ENCODE measurements at places on chromosomes 3 and 15.

DNA sequence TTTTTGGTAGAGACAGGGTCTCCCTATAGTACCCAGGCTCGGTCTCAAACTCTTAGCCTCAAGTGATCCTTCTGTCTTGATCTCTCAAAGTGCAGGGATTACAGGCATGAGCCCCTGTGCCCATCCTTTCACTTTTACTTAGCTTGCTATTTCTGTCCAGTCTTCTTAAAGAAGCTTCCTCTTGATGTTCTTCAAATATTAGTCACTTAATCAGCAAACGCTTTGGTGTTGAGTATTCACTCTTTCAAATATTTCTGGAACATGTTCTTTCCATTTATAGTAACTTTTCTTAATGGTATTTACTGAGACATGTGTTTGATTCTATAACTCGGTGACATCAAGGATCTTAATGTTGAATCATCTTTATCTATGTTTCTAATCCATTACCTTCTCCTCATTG lies 122.1 kb downstream of the CNTN6 start:
- DNase-seq = peak; percentile 84

DNA sequence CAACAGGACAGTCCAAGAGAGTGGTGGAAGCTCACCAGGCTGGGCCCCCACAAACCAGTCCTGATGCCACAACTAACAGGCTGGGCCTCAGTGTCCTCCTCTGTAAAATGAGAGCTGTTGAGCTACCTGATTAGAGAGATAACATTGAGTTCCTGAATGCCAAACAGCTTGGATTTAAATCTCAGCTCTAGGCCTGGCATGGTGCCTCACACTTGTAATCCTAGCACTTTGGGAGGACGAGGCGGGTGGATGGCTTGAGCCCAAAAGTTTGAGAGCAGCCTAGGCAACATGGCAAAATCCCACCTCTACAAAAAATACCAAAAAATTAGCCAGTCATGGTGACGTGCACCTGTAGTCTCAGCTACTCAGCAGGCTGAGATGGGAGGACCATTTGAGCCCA lies 20.1 kb upstream of the TMCC1 start:
- DNase-seq = no peak

GRCh38 chr3:8954938-8955763 lies 8.1 kb downstream of the RAD18 start:
- DNase-seq = peak; percentile 48

DNA sequence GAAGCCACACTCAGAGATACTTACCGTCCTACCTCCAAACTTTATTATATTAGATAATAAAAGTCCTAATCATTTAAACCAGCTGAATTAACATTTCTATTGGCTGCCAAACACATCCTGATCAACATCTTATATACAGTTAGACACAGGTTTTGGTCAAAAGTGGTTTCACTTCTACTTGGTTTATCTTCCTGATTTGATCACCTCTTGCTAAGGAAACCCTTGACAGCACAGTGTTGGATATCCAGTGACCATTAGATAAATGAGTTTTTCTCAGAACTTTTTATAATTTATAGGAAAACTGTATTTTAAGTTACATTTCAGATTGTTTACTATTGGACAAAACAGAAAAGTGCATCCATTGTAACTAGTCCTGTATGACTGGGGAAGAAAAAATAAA lies 198.4 kb upstream of the NR2F2 start:
- DNase-seq = no peak

GRCh38 chr3:20352546-20353179 lies 166.7 kb upstream of the SGO1 start:
- DNase-seq = peak; percentile 3

- no peak for DNase-seq
Measured at GRCh38 chr3:132290833-132291232, 26.4 kb upstream of the ACP3 start.

- no peak for DNase-seq
Measured at GRCh38 chr3:46989146-46989810, 9.8 kb downstream of the NBEAL2 start.

DNA sequence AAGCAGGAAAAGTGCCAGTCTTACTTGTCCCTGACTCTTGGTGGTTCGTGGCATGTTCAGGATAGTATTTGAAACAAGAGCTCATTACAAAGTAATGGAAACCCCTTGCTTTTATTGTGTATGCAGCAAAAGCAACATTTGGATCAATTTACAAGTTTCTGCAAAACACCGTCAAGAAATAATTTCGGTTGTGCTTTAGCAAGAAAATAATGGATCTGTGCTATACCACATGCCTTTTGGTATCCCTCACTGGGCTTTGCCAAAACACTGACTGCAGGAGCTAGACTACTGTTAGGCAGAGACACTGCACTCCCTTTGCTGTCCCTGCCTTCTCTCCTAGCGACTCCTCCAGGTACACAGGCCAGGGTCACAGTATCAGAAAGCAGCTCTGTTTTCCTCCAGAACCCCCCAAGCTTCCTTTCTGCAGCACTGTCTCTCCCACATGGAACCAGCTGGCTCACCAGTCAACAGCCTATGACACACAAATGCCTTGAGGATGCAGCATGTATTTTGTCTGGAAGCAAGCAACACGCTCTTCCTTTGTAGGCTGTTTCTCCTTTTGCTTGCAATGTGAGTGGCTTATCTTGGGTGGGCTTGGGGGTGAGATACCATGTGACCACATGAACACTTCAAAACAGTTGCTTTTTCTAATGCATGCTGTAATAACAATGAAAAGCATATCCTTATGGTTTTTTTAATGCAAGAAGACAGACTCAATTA lies 111.4 kb downstream of the PGPEP1L start:
- DNase-seq = peak; percentile 82

- no peak for DNase-seq
Measured at GRCh38 chr3:151879679-151880415, 6.4 kb downstream of the SUCNR1 start.

- no peak for DNase-seq
Measured at GRCh38 chr3:25901796-25902195, 111.9 kb downstream of the OXSM start.

DNA sequence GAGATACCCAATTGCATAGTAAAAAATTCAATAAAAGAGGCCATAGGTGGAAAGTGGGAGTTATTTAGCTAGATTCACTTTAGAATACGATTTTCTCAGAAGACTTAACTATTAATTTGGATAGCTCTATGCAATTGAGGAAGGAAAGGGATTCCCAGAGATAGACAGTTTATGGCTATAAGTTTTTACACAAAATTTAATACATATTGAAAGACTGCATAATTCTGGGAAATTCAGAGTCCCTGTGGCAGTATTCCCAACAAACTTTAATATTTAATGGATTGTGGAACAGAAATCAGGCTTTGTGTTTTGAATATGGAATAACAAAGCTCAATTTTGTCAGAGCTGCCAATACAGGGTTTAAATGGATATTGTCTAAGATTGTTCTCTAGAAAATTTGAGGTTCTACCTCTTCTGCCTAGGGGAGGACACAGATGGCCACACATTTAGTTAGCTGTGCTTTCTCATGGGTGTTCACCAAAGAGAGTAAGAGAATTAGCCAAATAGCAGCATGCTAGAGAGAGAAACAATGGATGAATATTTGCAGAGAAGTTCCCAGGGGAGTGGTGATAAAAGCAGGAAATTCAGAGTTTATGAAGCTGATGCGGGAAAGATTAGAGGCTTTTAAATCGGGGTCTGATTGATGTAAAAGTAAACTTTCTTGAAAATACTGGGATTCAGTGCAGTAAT lies 8.5 kb downstream of the ISL2 start:
- no peak for DNase-seq

GRCh38 chr15:87080547-87080946 lies 1000.9 kb downstream of the AGBL1 start:
- DNase-seq = no peak

DNA sequence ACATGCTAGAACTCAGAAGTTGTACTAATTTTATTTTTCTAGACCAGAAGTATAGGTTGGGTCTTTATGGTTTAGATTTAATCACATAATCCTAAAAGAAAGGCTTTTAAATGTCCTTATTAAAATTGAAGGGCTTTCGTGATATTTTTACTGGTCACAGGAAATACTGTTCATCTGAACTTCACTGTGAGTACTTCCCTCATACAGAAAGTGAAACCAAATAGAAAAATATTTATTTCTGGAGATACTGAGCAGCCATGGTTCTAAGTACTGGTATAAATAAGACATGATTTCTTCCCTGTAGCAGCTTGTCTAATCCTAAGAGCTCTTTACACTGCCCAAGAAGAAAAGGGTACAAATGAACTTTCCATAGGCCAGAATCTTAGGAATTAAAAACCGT lies 2.0 kb downstream of the SNRK start:
- DNase-seq = peak; percentile 15

DNA sequence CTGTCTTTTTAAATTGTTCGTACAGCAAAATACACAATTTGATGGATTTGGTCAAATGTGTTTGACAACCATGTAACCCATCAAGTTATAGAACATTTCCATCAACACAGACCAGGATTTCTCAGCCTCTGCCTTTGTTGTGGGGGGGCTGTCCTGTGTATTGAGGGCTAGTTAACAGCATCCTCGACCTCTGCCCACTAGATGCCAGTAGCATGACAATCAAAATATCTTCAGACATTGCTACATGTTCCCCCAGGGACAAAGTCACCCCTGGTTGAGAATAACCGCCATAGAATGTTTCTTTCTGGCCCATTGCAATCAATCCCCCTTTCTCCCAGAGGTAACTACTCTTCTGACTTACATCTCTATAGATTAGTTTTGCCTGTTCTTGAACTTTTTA lies 310.1 kb upstream of the RGMA start:
- DNase-seq = no peak

GRCh38 chr3:37492977-37493471 lies 318.6 kb upstream of the LRRFIP2 start:
- peak; percentile 63 for DNase-seq

- DNase-seq = peak; percentile 93
Measured at GRCh38 chr3:57803647-57804081, 47.6 kb downstream of the SLMAP start.

GRCh38 chr3:122014741-122015140 lies 7.3 kb downstream of the ILDR1 start:
- DNase-seq = no peak

GRCh38 chr3:177928172-177928873 lies 607.9 kb upstream of the KCNMB2 start:
- DNase-seq = peak; percentile 73

DNA sequence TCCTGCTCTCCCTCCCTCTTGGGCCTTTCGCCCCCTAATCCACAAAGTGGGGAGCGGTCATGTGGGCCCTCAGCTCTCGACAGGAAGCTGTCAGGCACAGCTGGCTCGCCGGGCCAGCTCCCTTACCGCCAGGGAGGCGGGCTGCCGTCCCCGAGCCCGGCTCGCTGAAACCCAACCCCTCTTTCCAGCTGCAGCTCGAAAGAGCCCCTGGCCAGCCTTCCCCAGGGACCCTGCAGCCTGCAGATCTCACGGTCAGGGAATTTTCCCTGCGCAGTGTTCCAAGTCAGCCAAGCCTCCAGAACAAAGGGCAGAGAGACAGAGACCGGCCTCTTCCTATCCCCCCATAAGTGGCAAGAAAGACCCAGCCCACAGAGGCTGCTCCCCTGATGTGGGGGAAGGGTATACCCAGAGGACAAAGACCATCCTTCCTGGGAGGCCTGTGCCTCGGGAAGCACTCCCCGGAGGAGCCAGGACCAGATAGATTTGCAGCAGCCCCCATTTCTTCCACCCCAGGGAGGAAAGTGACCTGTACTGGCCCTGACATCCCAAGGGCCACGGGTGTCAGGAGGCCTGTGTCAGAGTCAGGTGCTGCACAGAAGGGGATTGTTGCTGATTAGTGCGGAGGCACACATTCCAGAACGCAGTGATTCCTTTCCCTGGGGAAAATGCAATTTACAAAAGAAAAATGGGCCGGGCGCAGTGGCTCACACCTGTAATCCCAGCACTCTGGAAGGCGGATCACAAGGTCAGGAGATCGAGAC lies 32.6 kb downstream of the MAGEF1 start:
- peak; percentile 63 for DNase-seq

DNA sequence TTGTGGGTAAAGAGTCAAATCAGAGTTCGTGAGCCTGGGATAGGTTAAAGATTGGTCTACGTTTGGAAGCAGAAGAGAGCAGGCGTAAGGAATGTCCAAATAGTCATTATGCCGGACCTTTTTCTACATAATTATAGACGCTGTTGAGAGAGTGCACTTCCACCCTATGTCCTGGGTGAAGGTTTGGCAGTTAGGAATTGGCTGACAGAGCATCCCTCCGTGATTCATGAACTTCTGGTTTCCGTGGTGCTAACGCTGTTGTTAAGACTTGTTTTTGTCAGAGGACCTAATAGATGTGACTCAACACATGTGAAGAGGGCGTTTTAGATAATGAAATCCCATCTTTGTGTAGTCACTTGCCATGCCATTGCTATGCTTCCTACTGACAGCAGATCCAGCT lies 1.1 kb downstream of the EAF1 start:
- DNase-seq = peak; percentile 57

DNA sequence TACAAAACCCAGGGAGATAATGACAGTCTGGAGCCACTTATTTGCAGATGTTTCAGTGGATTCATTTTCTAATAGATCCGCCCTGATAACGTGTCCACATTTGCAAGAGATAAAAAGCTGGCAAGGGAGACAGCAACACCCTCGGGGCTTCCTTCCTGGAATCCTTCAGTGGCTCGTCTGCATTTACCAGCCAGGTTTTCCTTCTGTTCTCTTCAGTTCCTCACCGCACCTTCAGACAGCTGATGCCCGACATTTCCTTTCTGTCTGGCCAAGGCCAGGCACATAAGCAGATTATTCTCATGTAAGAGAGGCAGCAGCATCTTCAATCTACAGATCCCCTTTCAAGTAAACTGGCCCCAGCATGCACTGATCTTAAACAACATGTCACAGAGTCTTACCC lies 56.2 kb upstream of the SPATA12 start:
- no peak for DNase-seq

DNA sequence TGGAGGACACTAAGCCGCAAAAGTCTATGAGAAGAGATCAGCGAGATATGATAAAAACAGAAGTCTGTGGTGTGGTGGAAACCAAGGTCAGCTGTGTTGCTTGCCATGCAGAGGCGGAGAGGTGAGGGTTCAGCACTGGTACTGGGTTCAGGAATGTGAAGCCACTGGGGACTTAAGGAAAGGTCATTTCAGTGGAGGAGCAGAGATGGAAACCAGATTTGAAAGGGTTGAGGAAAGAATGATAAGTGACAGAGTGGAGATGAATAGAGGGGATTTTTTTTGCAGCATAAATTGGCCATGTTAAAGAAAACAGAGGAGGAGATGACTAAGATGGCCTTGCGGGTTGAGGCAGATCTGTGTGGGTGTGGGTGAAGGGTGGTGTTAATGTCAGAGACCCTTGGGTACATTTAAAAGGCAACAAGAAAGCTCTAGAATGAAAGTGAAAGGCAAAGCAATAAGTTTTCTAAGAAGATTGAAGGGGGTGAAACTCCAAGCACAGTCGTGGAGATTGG lies 265.5 kb downstream of the ADAMTSL3 start:
- no peak for DNase-seq

DNA sequence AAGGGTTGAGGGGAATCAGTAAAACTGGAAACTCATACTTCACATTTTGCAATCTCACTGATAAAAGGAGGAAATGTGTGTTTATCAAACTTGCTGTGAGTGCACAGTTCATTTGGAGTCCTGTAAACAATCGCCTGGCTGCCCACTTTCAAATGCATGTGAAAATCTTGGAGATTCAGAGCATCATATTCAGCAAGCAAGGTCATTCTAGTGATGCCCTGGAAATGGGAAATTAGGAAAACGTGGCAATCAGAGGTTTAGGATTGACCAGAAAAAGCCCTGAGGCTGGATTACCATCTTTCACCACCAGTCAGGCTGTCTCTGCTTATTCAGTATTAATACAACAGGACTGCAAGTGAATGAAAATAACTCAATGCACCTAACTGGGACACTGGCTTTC lies 23.9 kb downstream of the DPH6 start:
- no peak for DNase-seq

GRCh38 chr3:185741586-185741985 lies 83.3 kb downstream of the IGF2BP2 start:
- DNase-seq = no peak

- DNase-seq = no peak
Measured at GRCh38 chr15:38672273-38672672, 107.7 kb upstream of the RASGRP1 start.
